Sigmoid colon (tissue), 7 donors: ENCODE measurements at places on chromosomes 4 and X. TPM values are rescaled to one million over a fixed set of nuclear protein-coding genes. Genes with fewer than 3 reads are reported as not detected.

Gene L1CAM
- 20.5 TPM for total RNA-seq

Gene MSMO1
- 18.9 TPM for total RNA-seq

Gene NPFFR2
- total RNA-seq: not detected

- no peak for DNase-seq
- H3K27ac ChIP-seq: no peak overlapping the region
- H3K27me3 ChIP-seq: no peaks in the 10 kb centered on the region
Measured at GRCh38 chrX:100994352-100995281, 25.1 kb downstream of the ARL13A start.

- no peaks in the 10 kb centered on the region for H3K27me3 ChIP-seq
- H3K4me1 ChIP-seq: no peaks in the 10 kb centered on the region
- no peaks in the 10 kb centered on the region for H3K36me3 ChIP-seq
- no peak overlapping the region for H3K27ac ChIP-seq
- DNase-seq: no peak
- no peak overlapping the region for H3K4me3 ChIP-seq
Measured at GRCh38 chr4:177482367-177482766, 40.1 kb upstream of the AGA start.

- H3K27ac ChIP-seq: no peak overlapping the region
- H3K27me3 ChIP-seq: no peaks in the 10 kb centered on the region
- no peak overlapping the region for H3K4me3 ChIP-seq
- H3K36me3 ChIP-seq: no peaks in the 10 kb centered on the region
- DNase-seq: no peak
- H3K4me1 ChIP-seq: no peaks in the 10 kb centered on the region
Measured at GRCh38 chrX:149267878-149268813, 237.0 kb downstream of the IDS start.

GRCh38 chr4:72770708-72771107, 201.7 kb upstream of the ADAMTS3 start:
- no peaks in the 10 kb centered on the region for H3K27me3 ChIP-seq
- no peaks in the 10 kb centered on the region for H3K36me3 ChIP-seq
- DNase-seq: no peak
- no peak overlapping the region for H3K4me3 ChIP-seq

DNA sequence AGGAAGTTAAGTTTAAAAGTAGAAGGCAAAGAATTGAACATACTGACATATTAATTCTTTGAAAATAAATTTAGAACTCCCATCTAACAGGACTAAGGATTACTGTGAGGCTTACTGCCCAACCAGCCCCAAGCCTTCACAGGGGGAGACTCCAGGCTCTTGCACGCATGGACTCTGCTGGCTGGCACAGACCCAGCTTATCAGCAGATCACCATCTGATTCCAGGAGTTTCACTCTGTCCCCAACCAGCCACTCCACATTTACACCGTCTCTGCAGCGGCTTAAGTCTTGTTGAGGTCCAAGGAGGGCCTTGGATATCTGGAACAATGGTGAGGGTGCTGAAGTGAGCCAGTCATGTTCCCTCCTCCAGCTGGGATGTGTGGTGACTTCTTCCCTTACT, 16.4 kb upstream of the OTUD4 start:
- H3K27ac ChIP-seq: no peak overlapping the region
- no peaks in the 10 kb centered on the region for H3K27me3 ChIP-seq
- H3K4me1 ChIP-seq: no peaks in the 10 kb centered on the region
- no peak for DNase-seq
- H3K36me3 ChIP-seq: no peaks in the 10 kb centered on the region
- no peak overlapping the region for H3K4me3 ChIP-seq

DNA sequence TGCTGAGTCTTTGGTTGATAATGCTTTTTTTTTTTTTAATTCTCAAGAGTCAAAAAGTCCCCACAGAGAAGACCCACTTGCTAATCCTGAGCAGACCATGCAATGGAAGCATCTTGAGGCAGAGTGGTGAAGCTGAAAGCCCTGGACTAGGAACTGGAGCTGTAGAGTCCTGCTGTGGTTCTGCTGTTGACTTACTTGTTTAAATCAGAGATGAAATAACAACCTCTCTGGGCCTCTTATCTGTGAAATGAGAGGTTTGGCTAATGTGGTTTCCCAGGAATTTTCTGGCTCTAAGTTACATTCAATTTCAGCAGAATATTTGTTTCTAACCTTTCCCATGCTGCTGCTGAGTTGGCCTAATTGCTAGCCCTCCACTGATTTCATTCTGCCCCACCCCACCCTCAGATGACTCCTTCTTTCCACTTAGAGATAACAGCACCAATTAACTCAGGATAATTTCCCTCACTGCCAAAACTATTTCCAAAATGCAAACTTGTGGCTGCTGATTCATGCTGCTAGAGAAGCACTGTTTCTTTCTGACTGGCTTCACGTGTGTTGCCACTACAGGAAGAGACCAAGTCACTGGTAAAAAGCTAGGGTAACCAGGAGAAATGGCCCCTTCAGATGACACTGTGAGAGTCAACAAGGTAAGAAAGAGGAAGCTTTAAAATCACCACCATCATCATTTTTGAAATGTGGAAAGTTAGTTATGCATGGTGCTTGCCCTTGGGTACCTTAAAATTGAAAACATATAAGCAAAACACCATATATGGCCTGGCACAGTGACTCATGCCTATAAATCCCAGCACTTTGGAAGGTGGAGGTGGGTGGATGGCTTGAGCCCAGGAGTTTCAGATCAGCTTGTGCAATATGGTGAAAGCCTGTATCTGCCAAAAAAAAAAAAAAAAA, 326.4 kb downstream of the DCHS2 start:
- H3K4me1 ChIP-seq: no peaks in the 10 kb centered on the region
- no peak overlapping the region for H3K4me3 ChIP-seq
- no peaks in the 10 kb centered on the region for H3K27me3 ChIP-seq
- H3K36me3 ChIP-seq: no peaks in the 10 kb centered on the region
